ENCODE measurements at places on chromosomes 1 and 21. TPM values are rescaled to one million over a fixed set of nuclear protein-coding genes. Genes with fewer than 3 reads are reported as not detected.

DNA sequence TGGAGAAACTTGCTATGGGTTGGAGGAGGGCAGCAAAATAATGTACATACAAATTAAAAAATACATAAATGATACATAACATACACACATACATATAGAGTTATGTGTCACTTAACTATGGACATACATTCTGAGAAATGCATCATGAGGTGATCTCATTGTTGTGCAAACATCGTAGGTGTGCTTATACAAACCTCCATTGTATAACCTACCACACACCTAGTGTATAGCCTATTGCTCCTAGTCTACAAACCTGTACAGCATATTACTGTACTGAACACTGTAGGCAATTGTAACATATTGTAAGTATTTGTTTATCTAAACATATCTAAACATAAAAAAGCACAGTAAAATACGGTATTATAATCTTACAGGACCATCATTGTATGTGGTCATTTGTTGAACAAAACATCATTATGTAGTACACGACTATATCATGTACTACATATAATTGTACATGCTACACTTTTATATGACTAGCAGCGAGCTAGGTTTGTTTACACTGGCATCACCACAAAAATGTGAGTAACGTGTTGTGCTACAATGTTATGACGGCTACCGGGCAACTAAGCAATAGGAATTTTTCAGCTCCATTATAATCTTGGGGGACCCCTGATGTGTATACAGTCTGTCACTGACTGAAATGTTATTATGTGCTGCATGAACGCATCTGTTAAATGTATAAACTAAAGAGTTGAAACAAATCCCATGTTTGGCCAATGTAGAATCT, 35.5 kb downstream of the ITGB3BP start:
- no peak for DNase-seq

DNA sequence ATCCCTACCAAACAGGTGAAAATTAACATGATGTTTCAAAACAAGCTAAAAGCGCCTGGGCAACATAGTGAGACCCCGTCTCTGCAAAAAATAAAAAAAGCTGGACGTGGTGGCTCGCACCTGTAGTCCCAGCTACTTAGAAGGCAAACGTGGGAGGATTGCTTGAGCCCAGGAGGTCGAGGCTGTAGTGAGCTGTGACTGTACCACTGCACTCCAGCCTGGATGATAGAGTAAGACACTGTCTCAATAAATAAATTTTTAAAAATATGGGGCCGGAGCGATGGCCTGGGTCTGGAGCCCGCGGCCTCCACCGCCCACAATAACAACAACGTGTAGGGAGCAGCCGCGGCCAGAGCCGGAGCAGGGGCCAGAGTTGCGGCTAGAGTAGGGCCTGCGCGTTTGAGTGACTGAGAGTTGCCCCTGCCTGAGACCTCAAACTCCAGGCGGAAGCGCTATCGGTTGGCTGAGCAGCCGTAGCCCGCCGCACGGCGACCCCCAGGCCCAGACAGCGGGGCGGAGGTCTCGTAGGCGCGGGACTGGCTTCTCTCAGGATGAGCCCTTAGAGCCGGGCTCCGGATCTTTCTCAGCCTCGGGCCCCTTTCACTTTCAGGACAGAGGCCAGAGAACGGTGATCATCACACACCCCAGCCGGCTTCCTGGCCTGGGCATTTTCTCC, 41.4 kb downstream of the ZMYM1 start:
- no peak for DNase-seq

The KRTAP21-2 gene
- total RNA-seq: not detected

DNA sequence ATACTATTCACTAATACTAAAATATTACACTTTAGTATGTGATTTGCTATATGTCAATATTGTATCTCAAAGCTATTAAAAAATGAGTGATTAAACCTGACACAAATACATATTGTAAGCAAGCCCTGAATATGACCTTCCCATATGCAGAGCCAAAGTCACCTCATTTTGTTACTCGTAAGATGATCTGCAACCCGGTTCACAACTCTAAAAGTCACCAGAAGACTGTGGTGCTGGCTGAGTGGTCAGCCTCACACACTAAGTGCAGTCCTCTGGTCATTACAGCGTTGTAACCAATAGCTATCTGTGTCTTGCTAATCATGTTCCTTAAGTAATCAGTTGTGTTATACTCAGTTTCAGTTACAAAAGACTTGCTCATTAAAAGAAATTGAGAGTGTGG, 197.5 kb upstream of the L1TD1 start:
- DNase-seq: no peak

DNA sequence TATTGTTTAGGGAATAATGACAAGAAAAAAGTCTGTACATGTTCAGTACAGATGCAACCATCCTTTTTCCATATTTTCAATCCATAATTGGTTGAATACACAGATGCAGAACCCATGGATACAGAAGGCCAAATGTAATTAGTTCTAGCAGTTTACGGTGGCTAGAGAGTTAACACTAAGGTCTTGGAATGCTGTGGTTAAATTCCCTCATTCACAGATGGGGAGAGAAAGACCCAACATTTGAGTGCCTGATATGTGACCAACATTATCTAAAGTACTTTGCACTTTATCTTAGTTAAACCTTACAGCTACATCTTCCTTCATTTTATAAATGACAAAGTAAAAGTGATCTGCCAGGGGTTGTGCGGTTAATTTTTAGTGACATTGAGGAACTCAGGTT, 5.3 kb downstream of the SCMH1 start:
- DNase-seq: no peak

The MTARC2 gene
- total RNA-seq: 23.2 TPM

- DNase-seq: no peak
These were observed 73.6 kb downstream of the ZZZ3 start for GRCh38 chr1:77608893-77609292.

DNA sequence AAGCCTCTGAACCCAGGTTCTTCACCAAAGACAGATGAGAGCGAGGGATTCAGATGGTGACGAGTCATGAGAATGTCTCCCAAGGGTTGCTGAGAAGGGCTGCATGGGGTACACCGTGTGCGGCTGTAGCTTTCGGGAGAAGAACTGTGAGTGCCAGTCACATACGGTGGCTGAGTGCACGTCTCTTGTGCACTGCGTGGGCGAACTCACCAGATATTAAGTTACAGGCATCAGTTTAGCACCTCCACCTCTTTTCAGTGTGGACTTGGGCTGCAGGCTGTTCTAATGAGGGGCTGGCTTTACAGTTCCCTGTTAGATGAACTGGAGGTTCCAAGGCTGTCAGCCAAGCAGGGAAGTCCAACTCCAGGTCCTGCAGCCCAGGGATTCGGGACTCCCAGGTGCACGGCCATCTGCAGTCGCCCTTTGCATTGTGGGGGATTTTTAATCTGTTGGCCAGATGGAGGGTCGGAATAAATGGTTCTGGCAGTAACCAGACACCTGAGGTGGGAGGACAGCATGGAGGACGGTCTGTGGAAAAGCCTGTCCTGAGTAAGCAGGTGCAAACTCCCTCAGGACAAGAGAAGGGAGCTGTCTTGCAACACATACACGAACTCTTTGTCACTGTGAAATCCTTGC, 26.5 kb upstream of the AVPR1B start:
- DNase-seq: no peak

- DNase-seq: no peak
These were observed 6.2 kb upstream of the ERO1B start for GRCh38 chr1:236287757-236288619.

DNA sequence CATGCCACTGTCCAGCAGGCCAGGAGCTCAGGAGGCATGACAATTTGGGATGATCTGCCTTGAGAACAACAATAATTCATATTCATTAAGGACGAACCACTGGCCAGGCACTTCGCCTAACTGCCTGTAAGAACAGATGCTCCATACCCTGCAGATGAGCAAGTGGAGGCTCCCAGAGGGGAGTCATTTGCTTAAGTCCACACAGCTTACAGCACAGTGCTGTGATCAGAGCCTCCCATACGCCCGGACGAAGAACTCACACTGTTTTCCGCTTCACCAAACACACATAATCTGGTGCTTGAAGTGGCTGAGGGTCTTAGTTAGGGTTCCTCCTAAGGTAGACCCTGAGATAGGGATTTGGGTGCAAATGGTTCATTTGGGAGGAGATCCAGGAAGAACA, 93.4 kb upstream of the KLHDC7A start:
- DNase-seq: no peak

The MYOG gene
- total RNA-seq: not detected

DNA sequence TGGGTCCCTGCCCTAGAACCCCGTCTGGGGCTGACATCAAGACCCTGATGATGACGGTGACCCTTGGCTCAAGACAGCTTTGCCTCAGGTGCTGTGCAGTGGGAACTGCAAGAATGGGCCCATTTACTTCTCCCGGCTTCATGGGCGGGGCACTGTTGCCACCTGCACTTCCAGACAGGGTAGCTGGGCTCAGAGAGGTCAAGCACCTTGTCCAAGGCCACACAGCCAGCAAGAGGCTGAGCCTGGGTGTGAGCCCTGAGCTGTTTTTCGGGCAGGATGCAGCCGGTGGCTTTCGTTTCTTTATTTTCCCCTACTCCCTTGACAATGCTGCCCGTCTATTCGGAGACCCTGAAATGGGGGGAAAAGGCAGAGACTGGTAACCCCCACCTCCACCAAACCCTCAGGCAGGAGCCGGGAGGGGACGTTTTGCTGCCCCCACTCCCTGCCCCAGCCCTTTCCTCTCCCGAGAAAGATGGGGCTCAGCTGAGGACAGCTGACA, 91.7 kb downstream of the PRDM16 start:
- no peak for DNase-seq

GRCh38 chr1:115725600-115725999, 42.9 kb downstream of the CASQ2 start:
- no peak for DNase-seq

- DNase-seq: no peak
These were observed 47.6 kb downstream of the TGFB2 start for GRCh38 chr1:218392780-218393179.

The OR10J1 gene
- total RNA-seq: not detected
